ENCODE measurements at places on chromosomes 11 and 22.

DNA sequence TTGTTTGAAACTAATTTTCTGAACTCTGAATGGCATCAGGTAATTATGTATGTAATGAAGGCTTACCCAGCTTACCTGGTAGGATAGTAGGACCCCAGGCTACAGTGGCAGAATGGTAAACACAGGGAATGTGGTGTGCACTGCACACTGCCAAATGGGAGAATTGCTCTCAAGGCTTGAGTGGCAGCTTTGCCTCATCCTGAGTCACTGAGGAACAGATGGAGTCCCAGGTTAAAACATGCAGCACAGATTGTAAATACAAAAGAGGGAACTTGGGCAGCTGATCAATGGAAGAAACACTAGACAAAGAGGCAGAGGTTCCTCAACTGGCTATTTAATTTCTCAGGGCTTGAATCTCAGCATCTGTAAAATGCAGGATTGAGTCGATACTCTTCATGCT, 24.4 kb downstream of the GPR83 start:
- no peak for DNase-seq

DNA sequence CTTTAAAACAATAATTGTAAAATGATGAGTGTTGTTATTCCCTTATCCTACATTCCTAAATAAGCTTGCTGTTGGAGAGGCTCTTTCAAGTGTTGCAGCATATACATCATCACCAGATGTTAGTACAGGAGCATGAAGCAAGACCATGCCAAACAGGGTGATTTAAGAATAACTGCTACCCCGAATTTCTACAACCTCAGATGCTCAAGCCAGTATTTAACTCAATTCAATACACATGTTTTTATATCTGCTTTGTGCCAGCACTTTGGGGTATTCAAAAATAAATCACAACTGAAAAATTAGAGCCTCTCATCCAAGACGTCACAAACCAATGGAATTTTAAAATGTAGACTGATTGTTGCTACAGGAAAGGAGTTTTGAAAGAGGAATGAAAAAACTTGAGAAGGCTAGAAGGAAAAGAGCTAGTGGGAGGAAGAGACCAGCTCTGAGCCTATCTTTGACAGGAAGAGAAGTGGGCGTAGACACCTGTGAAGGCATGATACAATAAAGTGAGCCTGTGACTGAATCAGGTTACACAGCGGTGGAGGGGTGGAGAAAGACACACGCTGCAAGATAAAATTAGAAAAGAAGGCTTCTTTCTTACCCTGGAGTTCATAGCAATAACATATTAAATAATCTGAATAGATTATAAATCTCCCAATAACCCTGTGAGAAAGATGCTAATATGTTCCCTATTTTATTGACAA, 95.8 kb downstream of the DLG2 start:
- DNase-seq: no peak

DNA sequence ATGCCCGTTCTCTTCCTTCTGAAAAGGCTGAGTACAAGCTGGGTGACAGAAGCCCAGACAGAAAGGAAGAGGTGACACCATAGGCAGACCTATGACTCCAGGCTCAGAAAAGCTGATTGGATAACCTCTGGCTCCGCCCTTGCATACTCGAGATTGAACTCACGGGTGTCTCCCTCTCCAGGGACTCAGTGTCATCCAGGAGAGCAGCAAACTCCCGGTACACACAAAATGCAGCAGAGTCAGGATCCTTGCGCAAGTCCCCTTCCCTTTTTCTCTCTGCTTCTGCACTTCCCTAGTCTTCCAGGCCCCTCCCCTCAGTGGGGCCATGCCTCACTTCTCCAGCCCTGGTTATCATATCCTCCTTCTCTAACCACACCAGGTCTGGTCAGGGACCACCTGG, 9.8 kb downstream of the SCN4B start:
- no peak for DNase-seq

DNA sequence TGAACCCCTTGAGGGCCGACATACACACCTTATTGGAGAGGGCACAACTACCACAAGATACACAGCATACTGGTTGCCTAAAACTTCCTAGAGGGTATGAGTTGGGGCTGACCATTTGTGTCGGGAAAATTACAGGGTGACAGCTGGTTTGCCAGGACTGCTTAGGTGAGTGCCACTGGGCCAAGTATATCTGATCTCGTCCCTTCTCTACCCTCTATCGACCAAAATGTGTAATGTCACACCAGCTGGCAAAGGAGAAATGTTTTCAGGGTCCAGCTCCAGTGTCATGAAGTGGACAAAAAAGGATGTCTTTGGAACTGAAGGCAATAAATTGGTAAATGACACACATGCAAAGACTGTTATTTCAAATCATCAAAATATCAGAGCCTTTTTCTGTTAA, 126.1 kb downstream of the PGR start:
- no peak for DNase-seq

- no peak for DNase-seq
These were observed 12.9 kb downstream of the ARHGEF17 start for GRCh38 chr11:73320763-73321603.

DNA sequence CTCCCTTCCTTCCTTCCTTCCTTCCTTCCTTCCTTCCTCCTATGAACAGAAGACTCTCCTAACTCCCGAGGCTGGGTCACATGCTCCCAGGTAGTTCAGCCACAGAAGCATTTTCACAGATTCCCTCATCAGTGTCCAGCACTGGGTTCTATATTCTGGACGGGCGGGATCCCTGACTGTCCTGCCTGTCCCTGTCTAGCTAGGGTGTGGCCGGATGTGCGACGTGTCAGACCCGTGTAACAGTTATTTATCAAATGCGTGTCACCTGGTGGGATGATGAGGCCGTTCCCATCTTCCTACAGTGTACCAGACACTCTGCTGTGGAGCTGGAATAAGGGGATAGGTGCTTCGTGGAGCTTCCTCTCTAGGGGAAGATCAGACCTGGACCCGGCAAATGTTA, 901.0 kb downstream of the BRD1 start:
- DNase-seq: no peak

- no peak for DNase-seq
These were observed 20.5 kb upstream of the TP53I11 start for GRCh38 chr11:44971185-44971584.

- no peak for DNase-seq
These were observed 22.7 kb downstream of the NAV2 start for GRCh38 chr11:19735157-19735908.

GRCh38 chr11:74463216-74463615, 4.1 kb downstream of the KCNE3 start:
- no peak for DNase-seq
